ENCODE measurements at places on chromosomes 11 and 22.

- no peak for DNase-seq
These were observed 15.7 kb upstream of the KCNJ11 start for GRCh38 chr11:17403980-17404759.

DNA sequence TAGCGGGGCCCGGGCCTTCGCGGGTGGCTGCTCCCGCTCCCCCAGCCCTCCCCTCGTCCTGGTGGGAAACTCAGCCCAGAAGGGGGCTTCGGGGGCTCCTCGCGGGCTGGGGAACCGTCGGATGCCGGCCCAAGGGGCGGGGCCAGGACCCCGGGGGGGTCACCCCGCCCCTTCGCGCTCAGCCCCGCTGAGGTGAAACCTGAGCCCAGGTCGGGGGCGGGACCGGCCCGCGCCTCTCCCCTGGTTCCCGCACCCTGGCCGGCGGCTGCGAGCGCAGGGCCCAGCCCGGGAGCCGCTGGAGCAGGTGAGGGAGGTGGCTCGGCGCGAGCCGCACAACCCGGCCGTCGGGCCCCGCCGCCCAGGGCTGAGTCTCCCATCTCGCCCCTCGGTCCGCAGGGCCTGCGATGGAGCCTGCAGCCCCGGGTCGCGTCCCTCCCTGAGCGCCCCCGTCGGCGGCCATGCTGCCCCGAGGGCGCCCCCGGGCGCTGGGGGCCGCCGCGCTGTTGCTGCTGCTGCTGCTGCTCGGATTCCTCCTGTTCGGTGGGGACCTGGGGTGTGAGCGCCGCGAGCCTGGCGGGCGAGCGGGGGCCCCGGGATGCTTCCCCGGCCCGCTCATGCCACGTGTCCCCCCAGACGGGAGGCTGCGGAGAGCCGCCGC, at the start of gene LARGE2:
Gene LARGE2, plus strand, starts transcription at position 232 of the 658 bp plus-strand sequence. Its CDS starts 227 bp downstream, at position 459.
- DNase-seq, result peak; percentile 29

DNA sequence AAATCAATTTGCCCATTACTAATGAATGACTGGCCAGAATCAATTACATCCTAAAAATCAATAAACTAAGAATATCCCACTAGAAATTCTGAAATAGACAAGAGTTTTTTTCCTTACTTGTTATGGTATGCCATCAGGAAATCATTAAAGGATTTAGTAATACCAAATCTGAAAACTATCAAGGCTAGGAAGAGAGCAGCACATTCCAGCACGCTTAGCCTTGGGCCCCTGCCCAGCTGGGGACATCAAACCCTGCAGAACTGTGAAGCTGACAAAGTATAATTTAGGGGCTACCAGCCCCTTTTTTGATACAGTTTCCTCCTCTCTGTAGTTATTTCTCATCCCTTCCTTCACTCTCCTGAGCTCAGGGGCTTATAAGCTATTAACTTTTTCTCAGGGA, 247.8 kb upstream of the ZC3H12C start:
- no peak for DNase-seq

- DNase-seq, result no peak
These were observed 14.9 kb downstream of the DAGLA start for GRCh38 chr11:61694946-61695706.

DNA sequence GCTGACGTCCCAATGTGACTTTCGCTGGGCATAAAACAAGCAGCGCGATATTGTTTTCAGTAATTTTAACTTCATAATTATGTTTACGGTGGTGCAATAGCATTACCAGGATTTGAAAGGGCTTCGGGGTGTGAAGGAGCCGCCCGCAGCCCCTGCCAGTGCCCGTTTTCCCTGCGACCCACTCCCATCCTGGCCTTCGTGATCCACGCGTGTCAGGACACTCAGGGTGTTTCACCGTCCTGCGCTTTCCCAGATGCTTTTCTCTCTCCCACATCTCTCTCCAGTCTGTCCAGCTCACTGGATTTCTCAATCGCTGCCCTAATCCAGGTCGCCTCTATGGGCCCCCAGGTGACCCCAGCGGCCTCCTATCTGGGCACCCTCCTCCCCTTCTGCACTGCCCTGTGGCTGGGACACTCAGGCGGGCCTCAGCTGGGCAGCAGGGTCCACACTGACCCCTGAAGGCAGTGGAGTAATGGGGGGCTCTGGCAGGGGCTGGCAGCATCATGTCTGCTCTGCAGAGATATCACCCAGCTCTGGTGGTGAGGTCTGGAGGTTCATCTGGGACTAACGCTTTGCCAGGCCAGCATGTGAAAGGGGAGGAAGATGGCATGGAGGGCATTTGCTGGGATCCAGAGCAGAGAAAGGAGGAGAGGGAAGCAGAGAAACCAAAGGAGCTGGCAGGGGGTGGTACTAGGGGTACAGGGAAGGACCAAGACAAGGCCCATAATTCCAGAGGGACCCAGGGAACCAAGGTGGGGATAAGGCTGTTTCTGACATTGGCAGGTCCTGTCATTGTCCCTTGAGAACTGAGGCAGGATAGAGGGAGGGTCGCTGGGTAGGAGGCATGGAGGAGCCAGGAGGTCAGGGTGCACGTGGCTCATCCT, 622.8 kb downstream of the BRD1 start:
- no peak for DNase-seq

- no peak for DNase-seq
These were observed 57.9 kb downstream of the FANCF start for GRCh38 chr11:22567759-22568158.

GRCh38 chr11:67022961-67023956, at the start of gene SYT12:
Gene SYT12 (plus strand): TSS chr11:67023134. CDS start chr11:67030145, 7,011 bp downstream.
- DNase-seq, result no peak

DNA sequence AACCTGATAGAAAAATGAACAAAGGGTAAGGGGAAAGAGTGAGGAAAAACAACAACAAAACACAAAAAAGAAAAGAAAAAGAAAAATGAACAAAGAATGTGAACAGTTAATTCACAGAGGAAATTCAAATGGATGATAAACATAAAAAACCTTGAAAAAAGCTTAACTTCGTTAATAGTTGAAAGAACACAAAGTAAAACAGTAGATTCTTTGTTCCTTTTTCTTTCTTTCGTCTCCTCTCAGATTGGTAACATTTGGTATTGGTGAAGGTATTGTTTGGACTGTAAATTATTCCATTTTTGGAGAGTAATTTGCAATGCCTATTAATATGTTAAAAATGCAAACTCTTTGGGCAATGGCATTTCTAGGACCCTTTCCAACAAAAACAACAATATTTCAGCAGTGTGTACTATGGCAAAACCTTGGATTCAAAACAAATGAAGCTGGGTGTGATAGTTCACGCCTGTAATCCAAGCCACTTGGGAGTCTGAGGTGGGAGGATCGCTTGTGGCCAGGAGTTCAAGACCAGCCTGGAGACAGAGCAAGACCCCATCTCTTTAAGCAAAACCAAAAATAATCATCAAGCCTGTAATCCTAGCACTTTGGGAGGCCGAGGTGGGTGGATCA, 3.3 kb upstream of the BACE1 start:
- DNase-seq, result no peak

DNA sequence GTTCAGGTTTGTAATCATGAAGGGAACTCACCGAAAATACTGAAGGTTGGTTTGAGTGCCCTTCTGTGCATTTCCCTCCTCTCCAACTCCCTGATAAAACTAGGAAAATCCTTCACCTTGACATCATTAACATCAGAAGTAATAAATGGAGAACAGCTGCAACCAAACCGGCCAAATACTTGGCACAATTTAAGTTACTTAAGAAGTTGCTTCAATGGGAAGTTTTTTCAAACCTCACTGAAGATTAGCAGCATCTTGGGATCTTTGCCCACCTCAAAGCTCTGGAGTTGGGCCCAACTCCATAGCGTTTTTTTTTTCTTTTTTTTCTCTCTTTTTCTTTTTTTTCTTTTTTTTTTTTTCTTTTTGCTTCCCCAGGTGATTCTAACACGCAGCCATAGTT, 784.8 kb downstream of the KCNA4 start:
- no peak for DNase-seq

DNA sequence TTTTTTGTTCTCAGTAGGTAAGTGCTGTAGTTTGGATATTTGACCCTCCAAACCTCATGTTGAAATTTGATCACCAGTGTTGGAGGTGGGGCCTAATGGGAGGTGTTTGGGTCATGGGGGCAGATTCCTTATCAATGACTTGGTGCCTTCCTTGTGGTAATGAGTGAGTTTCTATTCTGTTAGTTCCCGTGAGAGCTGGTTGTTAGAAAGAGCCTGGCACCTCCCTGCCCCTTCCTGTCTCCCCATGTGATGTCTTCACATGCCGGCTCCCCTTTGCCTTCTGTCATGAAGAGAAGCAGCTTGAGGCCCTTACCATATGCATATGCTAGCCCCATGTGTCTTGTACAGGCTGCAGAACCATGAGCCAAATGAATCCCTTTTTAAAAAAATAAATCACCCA, 138.3 kb downstream of the TMEM135 start:
- no peak for DNase-seq

- DNase-seq, result no peak
These were observed 23.6 kb downstream of the DUSP8 start for GRCh38 chr11:1548221-1549070.

DNA sequence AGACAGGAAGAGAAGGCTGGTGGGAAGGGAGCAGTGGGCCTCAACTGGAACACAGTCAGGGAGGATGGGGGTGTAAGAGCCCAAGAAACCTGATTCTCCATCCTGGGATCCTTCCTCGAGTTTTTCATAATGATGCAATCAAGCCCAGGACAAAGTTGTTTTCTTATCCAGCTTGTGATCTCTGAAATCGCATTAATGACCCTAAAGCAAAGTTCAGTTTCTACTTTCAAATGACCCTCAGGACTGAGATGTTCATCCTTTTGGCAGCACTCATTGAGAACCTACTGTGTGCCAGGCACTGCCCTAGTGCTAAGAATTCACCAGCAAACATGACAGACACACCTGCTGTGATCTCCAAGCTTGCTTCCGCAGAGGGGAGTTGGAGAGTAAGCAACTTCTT, 45.3 kb downstream of the ISX start:
- DNase-seq, result no peak

GRCh38 chr11:92141159-92141558, 83.5 kb upstream of the FAT3 start:
- no peak for DNase-seq

- no peak for DNase-seq
These were observed 5.5 kb downstream of the SNAP29 start for GRCh38 chr22:20864186-20864908.

- DNase-seq, result no peak
These were observed 5.7 kb downstream of the AMPD3 start for GRCh38 chr11:10460611-10461275.

- no peak for DNase-seq
These were observed 59.4 kb downstream of the PKNOX2 start for GRCh38 chr11:125223901-125224361.

GRCh38 chr11:116890607-116891006, 53.2 kb upstream of the APOA1 start:
- DNase-seq, result no peak

- DNase-seq, result no peak
These were observed 14.2 kb upstream of the FAM83F start for GRCh38 chr22:39980596-39980995.

DNA sequence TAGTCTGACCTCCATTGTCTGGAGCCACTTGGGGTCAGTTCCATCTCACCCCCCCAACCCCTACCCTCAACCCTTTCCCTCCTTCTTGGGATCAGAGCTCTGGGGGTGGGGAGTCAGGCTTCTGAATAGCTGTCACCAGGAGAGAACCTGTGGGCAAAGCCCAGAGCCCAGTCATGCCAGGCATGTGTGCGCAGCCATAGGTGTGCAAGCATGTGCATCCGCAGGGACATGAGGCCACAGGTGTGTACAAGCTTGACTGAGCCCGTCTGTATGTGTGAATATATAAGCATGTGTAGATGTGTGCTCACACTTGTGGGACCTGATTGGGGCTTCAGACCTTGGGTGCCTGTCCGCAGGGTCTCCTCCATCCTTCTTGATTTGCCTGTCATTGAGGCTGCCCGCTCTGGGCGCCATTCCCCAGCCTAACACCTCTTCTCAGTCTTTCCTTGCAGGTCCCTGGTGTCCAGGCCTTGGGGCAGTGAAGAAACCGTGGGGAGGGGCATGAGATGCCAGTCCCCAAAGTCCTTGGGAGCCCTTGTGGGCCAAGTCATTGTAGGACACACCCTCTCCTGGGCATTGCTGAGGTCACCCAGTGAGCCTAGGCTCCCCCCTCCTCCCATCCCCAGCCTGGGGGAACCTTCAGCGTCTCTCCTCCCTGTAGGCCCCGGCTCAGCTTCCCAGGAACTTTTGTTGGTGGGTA, 9.0 kb downstream of the ATG16L2 start:
- DNase-seq, result no peak

DNA sequence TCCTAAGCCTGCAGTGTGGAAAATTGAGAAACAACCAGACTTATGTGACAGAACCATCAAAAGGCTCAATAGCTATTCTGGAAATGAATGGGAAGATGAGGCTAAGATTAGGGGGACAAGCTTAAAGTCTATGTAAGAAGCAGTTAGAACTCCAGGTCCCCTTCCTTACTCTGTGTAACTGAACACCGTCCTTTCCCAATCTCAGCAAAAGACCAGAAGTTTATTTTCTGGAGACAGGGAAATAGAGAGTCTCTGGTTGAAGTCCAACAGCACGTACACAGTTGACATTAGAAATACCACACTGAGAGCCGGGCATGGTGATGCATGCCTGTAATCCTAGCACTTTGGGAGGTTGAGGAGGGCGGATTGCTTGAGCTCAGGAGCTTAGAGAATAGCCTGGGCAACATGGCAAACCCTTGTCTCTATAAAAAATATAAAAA, 93.9 kb downstream of the CD44 start:
- no peak for DNase-seq

GRCh38 chr11:35633827-35634423, 15.7 kb downstream of the FJX1 start:
- DNase-seq, result no peak

- no peak for DNase-seq
These were observed 33.0 kb downstream of the LRRC10B start for GRCh38 chr11:61541598-61541997.

- DNase-seq, result no peak
These were observed 113.1 kb downstream of the ETS1 start for GRCh38 chr11:128474036-128474874.

DNA sequence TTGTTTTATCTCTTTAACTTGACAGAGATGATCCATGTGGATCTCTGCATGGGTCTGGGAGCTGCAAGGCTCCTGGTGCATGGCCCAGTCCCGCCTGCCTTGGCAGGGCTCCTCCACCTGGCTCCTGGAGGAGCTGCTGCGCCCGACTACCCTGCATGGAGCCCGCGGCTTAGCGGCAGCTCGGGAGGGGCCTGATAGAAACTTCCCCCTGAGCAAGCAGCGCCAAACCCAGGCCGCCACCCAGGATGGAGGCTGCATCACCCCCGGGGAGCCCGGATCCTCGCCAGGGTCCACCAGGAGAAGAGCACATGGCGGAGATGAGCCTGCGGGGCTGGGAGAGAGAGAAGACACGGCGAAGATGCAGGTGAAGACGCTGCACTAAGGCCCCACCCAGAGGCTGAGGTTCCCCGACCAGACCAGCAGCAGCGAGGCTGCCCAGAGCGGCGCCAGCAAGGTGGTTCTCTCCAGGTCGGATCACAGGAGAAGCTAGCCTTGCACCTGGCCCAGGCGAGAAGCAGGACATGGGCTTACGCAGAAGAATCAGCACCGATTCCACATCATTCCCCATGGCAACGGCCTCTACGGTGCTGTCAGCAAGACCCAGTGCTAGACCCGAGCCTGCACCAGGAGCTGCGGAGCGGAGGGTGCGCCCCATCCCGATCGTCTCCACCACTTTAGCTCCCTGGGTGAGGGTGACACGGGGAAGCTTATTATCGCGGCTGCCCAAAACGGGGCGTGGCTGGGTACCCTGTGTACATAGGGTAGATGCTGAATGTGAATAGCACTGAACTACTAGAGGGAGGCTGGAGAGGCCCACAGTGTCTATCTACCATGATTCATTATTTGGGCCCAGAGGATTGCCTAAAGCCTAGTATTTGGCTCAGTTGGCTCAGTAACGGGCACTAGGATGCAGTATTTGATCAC, 41.3 kb upstream of the VPREB1 start:
- no peak for DNase-seq

- no peak for DNase-seq
These were observed 14.4 kb upstream of the DEPDC7 start for GRCh38 chr11:33001281-33001680.

All from CD4-positive, alpha-beta T cell treated with Interleukin-17A for 1 hour (primary cell).